ENCODE measurements at places on chromosomes 6 and 20.

DNA sequence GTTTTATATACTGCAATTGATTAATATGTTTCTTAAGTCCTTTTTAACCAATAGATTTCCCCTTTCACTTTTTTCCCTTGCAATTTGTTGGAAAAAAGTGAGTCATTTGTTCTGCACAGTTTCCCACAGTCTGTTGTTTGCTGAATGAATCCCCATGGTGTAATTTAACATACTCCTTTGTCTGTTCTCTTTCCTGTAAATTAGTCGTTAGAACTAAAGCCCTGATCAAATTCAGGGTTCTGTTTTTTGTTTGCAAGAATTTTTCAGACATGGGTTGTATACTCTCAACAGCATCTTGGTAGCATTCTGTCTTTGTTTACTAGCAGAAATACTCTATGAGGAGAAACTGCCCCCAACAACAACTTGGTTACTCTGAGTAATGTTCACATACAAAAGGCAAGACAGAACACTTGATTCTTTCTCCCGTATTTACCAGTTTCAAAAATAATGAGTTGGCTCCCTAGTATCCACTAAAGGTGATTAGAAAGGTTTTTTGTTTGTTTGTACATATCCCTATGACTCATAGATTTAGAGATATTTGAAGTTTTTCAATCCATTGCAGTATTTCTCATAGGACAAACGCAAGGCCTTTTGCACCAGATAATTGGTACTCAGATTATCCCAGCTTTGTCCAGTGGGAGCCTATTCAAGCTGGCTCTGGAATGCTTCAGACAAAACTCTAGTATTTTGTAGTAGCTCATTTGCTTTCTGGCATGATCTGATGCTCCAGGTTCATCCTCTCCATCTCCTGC, 16.5 kb downstream of the BLOC1S5 start:
- DNase-seq = no peak

- DNase-seq = no peak
These were observed 47.2 kb downstream of the MUC22 start for GRCh38 chr6:31057426-31058003.

GRCh38 chr20:61300709-61301108, 48.6 kb downstream of the CDH4 start:
- no peak for DNase-seq

- DNase-seq = no peak
These were observed 311.5 kb downstream of the LAMA2 start for GRCh38 chr6:129194306-129194941.

DNA sequence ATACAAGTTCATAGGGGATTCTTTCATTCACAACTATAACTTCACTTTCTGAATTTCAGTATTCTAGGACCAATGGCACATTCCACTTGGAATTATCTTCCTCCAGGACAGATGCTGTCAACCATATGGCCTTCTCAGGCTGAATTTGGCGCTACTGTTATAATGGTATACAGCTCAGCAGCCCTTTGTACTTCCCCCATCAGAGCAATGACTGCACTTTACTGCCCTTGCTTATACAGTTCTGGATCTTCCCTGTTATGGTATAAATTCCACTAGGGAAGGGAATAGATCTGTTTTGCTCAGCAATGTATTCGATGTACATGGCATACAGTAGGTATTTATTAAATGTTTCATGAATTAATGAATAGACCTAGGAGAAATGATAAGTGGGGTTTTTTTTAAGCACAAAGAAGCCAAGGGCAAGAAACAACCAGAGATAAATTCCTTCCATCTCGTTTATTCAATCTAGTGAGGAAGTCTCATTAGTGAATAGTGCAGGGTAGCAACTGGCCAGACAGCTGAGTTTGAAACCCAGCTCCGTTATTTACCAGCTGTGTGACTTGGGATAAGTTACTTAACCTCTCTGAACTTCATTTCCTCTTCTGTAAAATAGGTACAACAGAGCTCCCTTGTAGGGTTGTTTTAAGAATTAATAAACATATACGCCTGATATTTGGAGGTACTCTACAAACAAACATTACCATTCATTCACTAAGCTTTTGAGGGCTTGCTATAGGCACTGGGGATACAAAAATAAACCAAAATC, 97.1 kb upstream of the PRDM1 start:
- no peak for DNase-seq

DNA sequence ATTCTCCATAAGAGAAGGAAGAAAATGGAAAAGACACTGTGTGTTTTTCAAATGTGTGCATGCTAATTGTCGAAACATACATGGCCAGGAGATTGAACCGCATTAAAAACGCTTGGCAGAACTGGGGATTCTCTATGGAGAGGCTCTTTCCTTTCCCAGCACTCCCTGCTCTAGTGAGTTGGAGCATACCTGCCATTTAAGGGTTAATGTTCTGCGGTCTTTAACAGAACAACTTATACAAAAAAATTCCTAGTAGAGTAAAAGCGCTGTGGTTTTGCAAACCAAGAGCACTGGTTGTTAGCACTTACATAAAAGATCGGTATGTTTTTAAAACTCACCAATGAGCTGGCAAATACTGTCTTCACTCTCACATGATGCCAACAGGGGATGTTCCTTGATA, 1.5 kb downstream of the TAGAP start:
- DNase-seq = no peak

GRCh38 chr6:32386040-32386439, 14.3 kb upstream of the TSBP1 start:
- DNase-seq = no peak

DNA sequence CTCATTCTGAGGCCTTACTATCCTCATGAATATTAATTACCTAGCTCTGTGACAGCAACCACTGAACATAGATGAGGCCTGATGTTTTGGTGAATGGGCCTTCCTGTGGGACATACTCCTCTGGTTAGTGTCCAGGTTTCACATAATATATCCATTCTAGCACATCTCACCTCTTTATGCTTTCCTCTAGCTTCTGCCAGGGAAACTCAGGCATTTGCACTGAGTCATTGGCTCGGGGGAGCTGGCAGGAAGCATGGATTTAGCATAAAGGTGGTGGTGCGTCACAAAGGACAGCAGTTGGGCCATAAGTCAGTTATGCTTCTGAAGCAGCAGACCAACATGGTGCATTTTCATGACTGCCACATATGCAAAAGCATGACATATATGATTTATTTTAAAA, 37.5 kb upstream of the TMEM170B start:
- no peak for DNase-seq

GRCh38 chr20:45128099-45128498, 3.8 kb upstream of the WFDC12 start:
- no peak for DNase-seq

GRCh38 chr20:44138867-44139266, 48.1 kb downstream of the JPH2 start:
- no peak for DNase-seq

GRCh38 chr6:9252799-9253198, 817.5 kb upstream of the SLC35B3 start:
- no peak for DNase-seq

DNA sequence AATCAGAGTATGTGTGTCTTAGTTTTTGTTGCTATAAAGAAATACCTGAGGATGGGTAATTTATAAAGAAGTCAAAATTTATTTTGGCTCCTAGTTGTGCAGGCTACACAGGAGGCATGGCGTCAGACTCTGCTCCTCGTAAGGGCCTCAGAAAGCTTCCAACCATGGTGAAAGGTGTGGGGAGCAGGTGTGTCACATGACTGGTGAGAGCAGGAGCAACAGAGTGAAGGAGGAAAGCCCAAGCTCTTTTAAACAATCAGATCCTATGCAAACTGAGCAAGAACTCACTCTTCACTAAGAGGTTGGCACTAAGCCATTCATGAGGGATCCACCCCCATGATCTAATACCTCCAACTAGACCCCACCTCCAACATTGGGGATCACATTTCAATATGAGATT, 1524.3 kb downstream of the HACE1 start:
- no peak for DNase-seq

GRCh38 chr6:52233005-52233404, 11.3 kb downstream of the IL17F start:
- no peak for DNase-seq

DNA sequence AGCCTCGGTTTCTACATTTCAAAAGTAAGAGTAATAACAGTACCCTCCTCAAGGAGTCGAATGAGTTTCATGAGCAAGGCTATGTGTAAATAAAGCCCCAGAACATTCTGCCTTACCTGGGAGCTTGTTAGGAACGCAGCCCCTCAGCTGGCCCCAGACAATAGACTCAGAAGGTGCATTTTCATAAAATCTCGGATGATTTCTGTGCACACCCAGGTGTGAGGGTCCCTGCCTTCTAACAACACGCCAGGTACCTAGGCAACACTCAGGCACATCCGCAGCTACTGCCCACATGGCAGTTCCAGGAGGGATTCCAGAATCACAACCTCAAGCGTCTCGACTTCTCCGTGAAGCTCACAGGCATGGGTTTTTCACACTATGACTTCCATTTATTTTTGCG, 226.5 kb upstream of the CDH4 start:
- DNase-seq = no peak

DNA sequence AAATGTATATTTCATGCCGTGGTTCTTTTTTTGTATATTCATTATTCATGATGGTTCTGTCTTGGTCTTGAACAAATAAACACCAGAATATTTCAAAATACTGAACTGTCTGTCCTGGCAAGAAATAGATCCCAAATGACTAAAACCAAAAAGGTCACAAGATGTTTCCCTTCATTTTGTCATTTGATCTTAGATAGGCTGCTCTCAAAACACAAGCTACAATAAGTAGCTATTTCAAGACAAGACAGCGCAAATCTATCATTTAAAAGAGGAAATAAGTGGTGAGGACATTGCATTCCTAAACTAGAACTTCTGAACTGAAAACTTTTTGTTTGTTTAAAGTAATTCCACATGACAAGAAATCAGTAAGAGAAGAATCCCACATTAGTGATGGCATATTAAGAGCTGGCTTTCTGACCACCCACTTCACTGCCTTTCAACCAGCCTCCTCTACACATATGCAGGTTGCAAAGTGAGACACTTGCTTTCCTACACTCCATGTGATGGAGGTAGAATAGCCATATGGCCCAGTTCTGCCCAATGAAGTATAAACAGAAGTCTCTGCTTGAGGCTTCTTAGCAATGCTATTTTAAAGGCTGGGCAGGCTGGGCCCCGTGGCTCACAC, 54.4 kb upstream of the CCDC28A start:
- DNase-seq = no peak

DNA sequence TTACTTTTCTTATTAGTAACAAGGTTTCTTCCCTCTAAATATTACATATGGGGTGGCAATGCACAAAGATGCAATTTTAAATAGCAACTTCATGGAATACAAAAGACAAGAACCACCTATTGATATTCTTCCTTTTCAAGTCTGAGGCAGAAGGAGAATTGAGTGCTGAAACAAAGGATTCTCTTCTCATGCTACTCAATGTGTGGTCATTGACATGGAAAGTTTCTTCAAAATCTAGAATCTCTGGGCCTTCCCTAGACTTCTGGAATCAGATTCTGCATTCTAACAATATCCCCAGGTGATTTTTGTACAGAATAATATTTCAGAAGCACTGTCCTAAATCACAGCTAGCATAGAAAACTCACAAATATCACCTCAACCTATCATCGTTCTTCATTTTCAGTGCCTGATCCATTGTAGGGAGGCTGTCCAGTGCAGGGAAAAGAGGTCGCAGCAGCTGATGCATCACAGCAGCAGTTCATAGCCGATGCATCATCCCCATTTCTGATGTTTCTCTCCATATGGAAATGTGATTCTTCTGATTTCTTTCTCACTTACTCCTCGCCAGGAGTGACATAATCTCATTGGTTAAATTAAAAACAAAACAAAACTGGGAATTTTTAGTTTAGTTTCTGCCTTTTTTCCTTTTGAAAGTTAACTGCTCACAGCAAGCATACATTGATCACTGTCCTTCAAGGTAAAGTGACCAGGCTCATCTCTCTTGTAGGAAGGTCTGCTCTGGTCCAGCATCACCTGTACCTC, 139.5 kb upstream of the FAM83B start:
- DNase-seq = no peak

- no peak for DNase-seq
These were observed 1.7 kb upstream of the SAPCD1 start for GRCh38 chr6:31760790-31761189.

DNA sequence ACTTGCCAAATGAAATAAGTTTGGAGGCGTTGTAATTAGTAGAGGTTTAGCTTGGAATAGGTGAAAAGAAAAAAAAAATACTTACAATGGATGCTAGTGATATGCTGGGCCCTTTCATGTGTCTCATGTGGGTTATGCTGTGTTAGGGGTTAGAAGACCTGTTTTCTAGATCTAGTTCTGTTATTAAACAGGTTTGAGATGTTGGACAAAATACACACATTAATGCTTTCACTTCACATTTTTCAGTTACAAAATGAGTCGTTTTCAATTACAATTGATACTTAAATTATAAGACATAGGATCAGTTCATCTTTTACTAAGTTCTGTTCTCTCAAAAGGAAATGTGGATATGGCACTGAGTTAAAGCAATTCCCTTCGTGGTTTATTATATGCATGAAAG, 509.8 kb downstream of the EPM2A start:
- no peak for DNase-seq

- DNase-seq = no peak
These were observed 54.2 kb upstream of the ADGRF1 start for GRCh38 chr6:47096211-47096895.

- DNase-seq = no peak
These were observed 127.7 kb downstream of the BFSP1 start for GRCh38 chr20:17403461-17403860.

Data from stimulated activated CD8-positive, alpha-beta memory T cell treated with anti-CD3 and anti-CD28 coated beads, Interleukin-15, amount 100 ng/mL, for 4 hours (primary cell).